DMS 273 treated with DMSO at 0.1 percent for 48 hours (cell line): ENCODE measurements at places on chromosomes 1 and 21.

GRCh38 chr1:222325506-222325905, 222.4 kb downstream of the HHIPL2 start:
- DNase-seq, result no peak

DNA sequence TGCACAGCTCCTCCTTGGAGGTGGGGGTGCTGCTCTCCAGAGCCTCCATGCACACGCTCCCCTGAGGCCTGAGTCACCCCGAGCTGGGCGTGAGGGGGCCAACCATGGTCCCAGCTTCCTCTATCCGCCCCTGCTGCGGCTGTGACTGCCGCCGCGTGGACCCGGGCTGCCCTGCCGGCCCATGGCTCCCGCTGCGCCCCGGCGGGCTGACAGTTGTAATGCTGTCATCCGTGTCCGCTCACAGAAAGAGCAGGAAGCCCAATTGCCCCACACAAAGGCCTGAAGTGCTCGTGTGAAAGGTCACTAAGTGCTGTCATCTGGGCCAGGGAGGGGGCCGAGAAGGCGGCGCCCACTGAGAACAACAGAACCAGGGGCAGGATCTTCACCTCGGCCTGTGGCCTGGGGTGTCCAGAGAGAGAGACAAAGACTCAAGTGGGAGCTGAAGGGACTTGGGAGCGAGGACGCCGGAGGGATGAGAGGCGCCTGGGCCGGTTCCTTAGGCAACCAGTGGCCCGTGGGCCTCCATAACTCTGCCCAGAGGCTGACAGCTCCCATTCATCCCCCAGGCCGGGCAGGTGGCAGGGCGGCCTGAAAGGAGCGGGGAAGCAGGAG, 31.5 kb downstream of the OLIG1 start:
- DNase-seq, result no peak

- DNase-seq, result no peak
Measured at GRCh38 chr1:151327903-151328674, 873 bp upstream of the PI4KB start.

- no peak for DNase-seq
Measured at GRCh38 chr1:76782809-76783208, 84.5 kb upstream of the ST6GALNAC5 start.

DNA sequence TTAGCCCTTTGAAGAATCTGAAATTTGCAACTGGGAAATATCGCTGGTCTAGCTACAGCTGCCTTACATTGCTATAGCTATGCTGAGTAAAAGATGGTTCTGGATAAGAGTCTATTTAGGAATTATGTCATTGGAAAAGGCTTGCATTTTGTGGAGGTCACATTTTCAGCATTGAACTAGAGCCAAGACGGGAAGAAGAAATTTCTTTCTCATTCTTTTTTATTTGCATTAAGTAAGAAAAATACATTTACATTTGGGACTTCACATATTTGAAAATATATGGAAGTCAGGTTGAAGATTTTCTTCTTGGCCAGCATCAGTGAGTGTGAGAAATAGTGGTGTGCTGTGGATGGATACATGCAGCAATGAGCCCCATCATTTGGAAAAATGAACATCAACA, 291.6 kb downstream of the PTBP2 start:
- DNase-seq, result no peak
